ENCODE measurements at places on chromosomes 1 and 21.
A peak's percentile ranks its signal among the peaks of the same experiment; 100 is the strongest.

- no peak for DNase-seq
These were observed 229.8 kb upstream of the ADAMTS5 start for GRCh38 chr21:27196651-27197050.

GRCh38 chr1:113128116-113128515 lies 55.1 kb downstream of the LRIG2 start:
- no peak for DNase-seq

DNA sequence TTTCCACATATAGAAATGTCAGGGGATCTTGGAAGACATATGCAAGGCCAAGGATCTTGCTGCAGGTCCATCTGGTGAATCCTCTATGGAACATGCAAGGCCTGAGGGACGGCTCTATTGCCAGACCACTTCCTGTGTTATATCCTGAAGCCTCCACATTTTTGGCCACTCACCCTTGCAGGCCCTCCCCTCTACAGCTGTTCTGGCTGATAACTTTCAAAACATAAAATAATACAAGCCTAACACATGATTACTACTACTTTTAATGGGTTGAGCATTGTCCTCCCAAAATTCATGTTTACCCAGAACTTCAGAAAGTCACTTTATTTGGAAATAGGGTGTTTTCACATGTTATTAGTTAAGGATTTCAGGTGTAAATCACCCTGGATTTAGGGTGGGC lies 18.5 kb upstream of the LYPLAL1 start:
- DNase-seq = no peak

DNA sequence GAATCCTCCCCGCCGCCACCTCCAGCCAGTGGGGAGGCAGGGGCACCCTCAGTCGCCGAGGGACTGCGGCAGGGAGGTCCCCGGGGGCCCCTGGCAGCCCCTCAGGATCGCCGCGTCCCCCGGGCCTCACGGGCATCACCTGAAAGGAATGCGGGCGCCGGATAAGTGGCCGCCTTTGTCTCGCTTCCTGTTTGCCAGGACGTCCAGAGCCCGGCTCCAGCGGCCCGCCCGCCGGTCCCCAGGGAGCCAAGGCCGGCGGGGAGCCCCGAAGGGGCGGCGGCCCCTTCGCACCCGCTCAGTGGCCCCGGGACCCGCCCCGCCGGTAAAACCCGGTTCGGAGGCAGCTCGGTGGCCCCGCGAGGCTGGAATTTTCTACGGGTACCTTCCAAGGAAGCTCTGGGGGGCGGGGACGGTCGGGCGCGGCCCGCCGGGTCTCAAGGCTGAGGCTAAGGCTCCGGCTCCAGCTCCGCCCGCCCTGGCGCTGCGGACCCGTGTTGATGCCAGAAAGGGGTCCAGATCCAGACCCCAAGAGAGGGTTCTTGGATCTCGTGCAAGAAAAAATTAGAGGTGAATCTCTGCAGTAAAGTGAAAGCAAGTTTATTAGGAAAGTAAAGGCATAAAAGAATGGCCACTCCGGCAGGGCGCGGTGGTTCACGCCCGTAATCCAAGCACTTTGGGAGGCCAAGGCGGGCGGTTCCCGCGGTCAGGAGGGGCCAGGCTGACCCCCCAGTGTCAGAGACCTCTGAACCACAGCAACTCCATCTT lies 12.6 kb downstream of the TINAGL1 start:
- no peak for DNase-seq

- DNase-seq = peak; percentile 80
These were observed 5.1 kb upstream of the VWA1 start for GRCh38 chr1:1430114-1430982.

DNA sequence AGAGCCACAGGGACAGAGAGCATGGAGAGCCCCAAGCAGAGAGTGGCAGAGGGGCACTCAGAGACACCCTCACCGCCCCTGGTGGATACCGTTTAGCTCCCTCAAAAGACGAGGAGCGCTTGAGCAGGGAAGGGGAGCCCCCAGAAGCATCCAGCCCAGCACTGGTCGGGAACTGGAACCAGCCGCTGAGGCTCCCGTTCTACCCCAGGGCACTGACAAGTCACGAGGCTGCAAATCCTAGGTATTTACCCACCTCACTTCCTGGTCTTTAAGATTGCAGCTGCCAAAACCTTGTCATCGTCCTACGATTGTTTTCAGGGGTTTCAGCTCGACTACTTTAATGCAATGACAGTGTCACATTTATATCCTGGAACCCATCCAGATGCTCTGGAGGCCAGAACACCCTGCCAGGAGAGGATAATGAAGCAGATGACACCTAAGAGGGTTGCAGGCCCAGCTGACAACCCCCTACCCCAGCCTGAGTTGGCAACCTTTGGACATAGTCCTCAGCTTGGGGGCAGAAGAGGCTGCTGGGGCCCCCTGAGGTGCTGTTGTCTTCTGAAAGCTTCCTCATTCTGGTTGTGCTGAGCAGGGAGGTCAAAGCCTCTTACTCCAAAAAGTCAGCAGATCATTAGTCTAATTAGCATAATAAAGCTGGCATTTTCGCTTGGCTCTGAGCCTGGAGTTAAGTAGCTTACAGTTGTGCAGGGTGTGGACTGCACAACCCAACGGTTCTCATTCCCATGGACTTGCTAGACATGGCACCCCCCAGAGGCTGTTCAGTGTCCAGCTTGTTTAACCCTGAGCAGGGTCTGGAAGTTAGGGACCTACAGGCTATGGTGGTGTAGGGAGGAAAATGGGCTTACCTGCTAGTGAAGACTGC lies 20.6 kb upstream of the BACE2 start:
- DNase-seq = no peak

GRCh38 chr21:29316029-29316742 lies 17.5 kb downstream of the BACH1 start:
- DNase-seq = no peak

DNA sequence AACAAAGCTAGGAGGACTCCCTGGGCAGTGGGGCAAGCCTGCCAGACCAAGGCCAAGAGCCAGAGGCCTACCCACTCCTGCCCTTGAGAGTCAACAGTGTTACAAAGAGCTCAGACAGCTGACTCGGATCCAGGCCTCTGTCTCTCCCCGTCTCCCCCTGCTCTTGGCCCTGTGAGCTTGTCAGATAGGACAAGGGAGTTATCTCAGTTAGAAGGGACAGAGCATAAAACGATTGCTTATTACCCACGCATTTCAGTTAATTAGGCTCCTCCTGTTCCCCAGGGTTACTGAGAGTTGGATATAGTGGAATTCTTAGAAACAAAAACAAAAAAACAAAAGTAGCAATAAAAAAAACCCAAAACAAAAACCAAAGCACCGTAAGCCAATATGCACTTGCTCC lies 1.3 kb downstream of the SLC41A1 start:
- DNase-seq = peak; percentile 17

DNA sequence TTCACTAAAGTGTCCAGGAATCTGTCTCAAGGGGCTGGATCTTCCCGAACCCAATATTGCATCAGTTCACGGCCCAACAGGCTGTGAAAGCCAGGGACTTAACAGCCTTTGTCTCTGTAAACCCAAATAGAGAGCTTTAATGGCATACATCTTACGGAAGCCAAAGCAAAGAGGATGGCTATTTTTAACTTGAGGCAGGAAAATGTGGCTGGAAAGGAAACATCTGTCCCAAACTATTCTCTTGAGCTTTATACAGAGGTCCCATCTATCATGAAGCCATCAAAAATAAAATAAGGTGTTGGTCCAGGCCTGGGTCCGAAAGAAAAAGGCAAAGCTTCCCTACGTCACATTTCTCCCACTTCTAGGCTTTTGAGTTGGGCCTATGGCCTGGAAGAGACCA lies 7.7 kb upstream of the CD34 start:
- DNase-seq = no peak

DNA sequence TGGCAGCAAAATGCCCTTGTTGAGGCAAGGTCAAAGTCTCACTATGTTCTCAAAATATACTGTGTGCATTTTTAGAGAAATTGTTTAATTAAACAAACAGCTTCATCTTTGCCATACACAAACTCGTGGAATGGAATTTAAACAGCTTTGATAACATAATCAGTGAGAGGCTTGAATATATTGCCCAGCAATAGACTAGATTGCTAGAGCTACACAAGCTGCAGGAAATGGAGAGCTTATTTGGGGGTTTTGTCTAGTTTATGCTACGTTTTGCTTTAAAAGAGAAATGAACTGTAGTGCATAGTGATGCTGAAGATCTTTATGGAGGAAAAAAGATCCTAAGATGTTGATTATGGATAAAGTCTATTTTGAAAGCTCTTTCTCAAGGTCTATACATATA lies 166.8 kb upstream of the HMCN1 start:
- no peak for DNase-seq

- DNase-seq = no peak
These were observed 62.1 kb downstream of the OLIG1 start for GRCh38 chr21:33132054-33132453.

GRCh38 chr1:198687429-198687828 lies 48.6 kb downstream of the PTPRC start:
- no peak for DNase-seq

- no peak for DNase-seq
These were observed 148.0 kb upstream of the C1orf174 start for GRCh38 chr1:4048076-4048475.

- DNase-seq = peak; percentile 27
These were observed 871 bp upstream of the ETS2 start for GRCh38 chr21:38804789-38805327.

- DNase-seq = no peak
These were observed 250.3 kb upstream of the SGIP1 start for GRCh38 chr1:66283622-66284041.

- DNase-seq = peak; percentile 47
These were observed 78.6 kb downstream of the MORN1 start for GRCh38 chr1:2312515-2313301.

DNA sequence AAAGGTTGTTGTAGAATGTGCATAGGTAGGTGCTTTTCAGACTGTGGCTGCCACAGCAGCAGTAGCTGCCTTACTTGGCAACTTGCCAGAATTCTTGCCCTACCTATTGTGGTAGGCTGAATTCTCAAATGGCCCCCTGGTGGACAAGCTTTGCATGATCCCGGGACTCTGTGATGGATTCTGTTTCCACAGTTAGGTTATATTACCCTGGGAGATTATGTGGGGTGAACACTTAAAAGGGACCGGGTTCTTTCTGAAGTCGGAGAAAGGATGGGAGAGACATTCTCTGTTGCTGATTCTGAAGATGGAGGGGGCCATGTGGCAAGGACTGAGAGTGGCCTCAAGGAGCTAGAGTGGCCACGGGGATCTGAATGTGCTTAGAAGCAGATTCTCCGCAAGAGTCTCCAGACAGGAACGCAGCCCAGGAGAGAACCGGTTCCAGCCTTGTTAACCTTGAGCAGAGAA lies 32.1 kb upstream of the KCNE1 start:
- DNase-seq = no peak

DNA sequence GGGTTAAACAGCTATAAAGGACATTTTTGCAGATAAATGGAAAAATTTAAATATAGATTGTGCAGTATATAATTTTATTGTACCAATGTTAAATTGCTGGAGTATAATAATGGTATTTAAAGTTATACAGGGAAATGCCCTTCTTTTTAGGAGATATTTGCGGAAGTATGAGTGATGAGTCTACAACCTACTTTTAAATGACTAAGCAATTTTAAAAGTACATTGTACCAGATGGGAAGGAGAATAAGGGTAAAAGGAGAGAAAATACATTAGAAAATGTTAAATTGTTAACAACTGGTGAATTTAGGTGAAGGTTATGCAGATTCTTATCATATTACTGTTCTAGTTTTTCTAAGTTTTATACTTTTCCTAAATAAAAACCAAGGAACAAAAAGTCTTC lies 91.8 kb downstream of the ZZZ3 start:
- DNase-seq = no peak

DNA sequence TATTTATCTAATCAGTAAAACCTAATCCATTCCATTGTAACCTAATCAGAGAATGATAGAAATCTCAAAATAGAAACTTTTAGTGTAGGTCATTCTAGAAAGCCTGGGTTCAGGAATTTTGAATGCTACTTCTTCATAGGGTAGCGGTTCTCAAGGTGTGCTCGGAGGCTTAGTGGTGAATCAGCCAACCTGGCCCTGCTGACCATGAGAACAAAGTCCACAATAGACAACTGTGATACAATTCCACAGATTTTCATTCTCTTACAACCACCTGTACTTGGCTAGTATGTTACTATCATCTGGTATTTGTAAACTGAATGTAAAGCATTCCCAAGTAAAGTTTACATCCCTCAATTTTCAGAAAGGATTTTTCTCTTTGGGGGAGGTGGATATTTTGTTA lies 7.5 kb upstream of the PUM1 start:
- no peak for DNase-seq

DNA sequence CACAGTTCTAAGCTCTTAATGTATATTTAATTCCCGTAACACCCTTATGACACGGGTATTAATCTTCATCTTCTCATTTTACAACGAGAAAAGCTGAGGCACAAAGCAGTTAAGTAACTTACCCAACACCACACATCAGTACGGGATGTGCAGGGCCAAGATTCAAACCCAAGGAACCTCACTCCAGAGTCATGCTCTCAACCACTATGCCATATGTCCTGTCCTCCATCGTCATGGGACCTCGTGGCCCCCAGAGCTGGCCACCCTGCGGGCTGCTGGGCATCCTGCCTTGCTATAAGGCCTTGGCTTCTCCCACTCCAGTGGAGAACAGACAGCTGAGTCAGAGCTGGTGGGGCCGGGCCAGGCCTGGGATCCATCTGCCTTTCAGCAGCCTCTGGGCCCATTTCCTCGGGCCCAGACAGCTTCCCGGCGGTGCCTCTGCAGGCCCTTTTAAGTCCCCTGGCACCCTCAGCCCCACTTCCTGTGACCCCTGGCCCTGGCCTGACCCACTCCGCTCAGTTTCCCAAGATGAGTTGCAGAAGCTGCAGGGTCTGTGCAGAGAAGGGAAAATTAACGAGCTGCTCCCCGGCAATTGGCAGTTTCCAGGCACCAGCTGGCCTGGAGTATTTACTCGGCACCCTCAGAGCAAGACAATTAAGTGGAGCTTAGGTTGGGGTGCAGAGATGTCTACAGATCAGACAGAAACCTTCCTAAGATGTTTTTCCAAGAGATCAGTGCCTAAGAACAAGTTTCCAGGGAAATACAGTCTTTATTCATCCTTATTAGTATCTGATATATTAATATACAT lies 98.2 kb downstream of the EPHB2 start:
- peak; percentile 68 for DNase-seq

DNA sequence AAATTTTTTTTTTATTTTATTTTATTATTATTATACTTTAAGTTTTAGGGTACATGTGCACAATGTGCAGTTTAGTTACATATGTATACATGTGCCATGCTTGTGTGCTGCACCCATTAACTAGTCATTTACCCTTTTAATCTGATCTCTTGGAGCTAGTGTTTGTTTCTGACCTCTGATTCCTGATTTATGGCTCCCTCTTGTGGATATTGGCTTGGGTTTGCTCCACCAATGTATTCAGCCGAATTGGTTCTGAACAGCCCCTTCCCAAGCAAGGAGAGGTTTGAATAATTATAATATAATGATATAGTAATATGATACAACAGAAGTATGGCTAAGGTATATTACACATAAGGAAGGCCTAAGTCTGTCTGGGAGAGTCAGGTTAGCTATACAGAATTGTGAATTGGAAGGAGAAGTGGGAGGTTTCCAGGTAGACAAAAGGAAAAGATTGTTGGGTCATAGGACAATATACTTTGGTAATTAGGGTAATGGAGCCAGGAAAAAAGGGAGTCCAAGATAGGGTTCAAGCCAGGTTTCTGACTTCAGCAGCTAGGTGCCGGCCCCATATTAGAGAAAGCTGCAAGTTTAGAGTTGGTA lies 53.1 kb upstream of the HMCN1 start:
- no peak for DNase-seq

Measured in amygdala (tissue), 56 donors.